ENCODE measurements at places on chromosomes 7 and 10. TPM values are rescaled to one million over a fixed set of nuclear protein-coding genes. Genes with fewer than 3 reads are reported as not detected.

The PIK3AP1 gene
- 0.36 TPM for total RNA-seq

The POLR2J3 gene
- total RNA-seq, result 41.1 TPM

The PRKG1 gene
- total RNA-seq, result not detected

The PLEKHS1 gene
- total RNA-seq, result not detected

The MRPL43 gene
- 97.2 TPM for total RNA-seq

The CALML5 gene
- not detected for total RNA-seq

The EGR2 gene
- 0.28 TPM for total RNA-seq

The CNOT4 gene
- 11.5 TPM for total RNA-seq

The TSPAN33 gene
- 6.5 TPM for total RNA-seq

The ANKRD7 gene
- not detected for total RNA-seq

The OR2A14 gene
- not detected for total RNA-seq

The LMOD2 gene
- not detected for total RNA-seq

The BEND7 gene
- total RNA-seq, result 12.0 TPM
